ENCODE measurements at places on chromosomes 7 and 10. TPM values are rescaled to one million over a fixed set of nuclear protein-coding genes. Genes with fewer than 3 reads are reported as not detected.

GATA3 gene
- total RNA-seq = 0.05 TPM

IDI2 gene
- not detected for total RNA-seq

GRCh38 chr10:113583571-113583970, 30.7 kb downstream of the HABP2 start:
- DNase-seq = no peak

- DNase-seq = no peak
Observed at GRCh38 chr7:157745721-157746709, 409.2 kb downstream of the DNAJB6 start.

DNA sequence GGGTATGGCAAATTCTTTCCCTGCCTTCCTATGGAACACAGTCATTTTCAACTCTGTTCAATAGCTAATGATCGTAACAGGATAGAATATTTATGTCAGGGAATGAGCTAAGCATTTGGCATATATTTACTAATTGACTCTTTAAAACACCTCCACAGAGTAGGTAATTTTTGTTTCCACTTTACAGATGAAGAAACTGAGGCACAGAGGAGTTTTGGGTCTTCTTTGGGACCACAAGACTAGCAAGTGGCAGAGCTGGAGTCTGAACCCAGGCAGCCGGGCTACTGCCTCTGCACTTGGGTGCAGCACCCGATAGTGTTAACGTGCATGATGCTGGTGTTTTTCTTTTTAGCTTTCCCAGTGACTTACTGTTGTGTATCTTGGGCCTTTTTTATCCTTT, 384.0 kb downstream of the SFMBT2 start:
- no peak for DNase-seq

DNA sequence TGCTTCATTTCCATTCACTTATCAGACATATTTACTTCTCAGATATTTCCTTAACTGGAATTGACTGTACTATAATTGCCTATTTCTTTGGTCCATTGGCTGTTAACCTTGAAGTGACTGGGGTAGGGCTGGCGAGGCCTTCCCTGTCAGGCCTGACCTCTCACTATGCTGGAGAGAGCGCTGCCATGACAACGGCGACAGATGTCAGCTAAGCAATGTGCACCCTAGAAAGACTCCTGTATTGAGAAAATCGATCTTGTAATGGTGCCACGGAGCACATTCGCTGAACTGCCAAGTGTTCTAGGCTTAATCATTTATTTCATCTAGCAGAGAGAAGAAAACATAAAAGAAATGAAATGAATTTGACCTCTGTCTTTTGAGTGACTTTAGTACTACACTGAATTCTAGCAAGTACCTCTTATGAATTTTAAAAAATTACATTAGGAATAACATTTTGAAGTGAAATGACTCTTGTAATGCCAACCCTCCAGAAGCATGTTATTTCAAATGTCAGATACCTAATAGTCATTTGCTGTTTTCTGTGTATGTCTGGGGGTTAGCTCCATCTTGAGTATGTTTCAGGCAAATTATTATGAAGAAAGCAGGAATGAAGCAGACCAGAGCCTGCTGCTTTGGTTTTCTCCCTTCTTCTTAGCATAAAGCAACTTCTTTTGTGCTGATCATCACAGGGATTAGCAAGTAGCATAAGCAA, 148.0 kb downstream of the SNX10 start:
- no peak for DNase-seq

DNA sequence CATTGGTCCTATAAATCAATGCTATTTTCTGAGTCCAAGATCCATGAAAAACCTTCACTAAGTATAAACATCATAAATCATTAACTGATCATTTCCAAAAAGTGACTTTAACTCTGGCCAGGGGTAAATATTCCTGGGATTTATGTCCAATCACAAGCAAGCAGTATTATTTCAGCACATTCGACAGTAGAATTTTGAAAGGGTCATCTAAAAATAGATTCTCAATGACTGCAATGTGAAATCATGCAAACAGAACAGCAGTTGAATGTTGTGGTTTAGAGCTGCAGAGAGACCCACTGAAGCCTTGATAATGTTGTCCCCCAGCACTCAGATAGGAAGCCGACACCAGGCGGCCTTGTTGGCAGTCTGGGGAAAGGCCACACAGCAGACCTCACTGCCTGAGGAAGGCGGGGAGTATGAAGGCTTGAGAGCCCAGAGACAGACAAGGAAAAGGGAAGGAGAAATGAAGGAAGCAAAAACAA, 38.1 kb downstream of the FAM107B start:
- DNase-seq = no peak

- DNase-seq = peak; percentile 69
Observed at GRCh38 chr10:12699258-12699700, 302.2 kb downstream of the CCDC3 start.

GRCh38 chr7:104943502-104944343, 70.3 kb upstream of the KMT2E start:
- DNase-seq = peak; percentile 100

GRCh38 chr10:31974434-31975124, 45.9 kb upstream of the ARHGAP12 start:
- no peak for DNase-seq

GRCh38 chr10:98012644-98013043, 17.8 kb downstream of the CRTAC1 start:
- no peak for DNase-seq
